NCI-H2081 (cell line): ENCODE measurements at places on chromosomes 3 and 15.

- peak; percentile 85 for DNase-seq
Measured at GRCh38 chr15:92636908-92637481, 18.6 kb downstream of the FAM174B start.

DNA sequence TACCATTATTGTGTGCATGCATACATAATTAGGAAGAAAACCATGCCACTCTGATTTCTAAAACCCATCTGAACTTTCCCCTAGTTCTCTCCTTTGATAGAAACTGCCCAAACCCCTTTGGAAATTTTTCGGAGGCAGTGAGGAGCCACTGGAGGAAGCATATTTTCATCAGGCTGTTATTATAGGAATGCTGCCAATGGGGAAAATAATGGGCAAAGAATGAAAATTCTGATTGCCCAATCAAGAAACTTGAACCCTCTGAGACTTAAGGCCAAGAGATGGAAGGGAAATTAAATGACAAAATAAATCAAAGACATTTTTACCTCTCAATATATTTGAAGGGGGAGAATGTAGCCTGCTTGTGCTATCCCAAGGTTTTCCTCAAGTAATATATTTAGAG is 376.0 kb upstream of the PDZRN3 start:
- DNase-seq = no peak

DNA sequence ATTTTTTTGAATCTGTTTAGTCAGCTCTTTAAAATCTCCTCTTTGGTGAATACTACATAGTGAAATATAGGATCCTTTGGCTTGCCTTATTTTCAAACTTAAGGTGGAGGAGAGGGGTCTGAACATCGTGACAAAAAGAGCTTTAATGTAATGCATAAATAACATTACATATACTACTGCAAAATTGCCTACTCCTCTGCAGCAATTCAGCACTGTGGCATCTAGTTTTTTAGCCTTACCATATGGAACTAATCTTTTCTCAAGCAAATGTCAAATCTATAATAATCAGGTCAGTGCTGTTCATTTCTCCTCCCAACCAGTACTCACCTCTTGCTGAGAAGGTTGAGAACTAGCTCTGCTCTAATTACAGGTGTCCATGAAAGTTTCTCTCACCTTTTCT is 394.0 kb upstream of the CDIN1 start:
- DNase-seq = no peak

DNA sequence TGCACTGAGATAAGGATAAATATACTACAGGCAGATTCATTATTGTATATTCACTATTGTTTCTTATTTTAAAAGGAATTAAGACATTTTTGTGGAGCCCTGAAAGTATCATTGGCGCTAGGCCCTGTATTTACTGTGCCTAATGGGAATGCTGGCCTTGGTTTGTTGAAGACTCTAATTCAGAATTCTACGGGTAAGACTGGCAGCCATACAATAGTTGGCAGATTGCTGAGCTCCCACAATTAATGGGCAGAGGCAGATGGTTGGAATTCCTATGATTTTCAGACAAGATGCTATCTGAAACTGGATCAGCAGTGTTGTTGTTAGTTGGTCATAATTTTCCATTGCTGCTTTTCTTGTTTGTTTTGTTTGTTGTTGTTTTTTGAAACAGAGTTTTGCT is 14.7 kb downstream of the PGBD4 start:
- DNase-seq = no peak

- no peak for DNase-seq
Measured at GRCh38 chr3:194658477-194659242, 13.3 kb downstream of the LSG1 start.

GRCh38 chr3:134374105-134374790 is at the start of gene AMOTL2:
Gene AMOTL2, minus strand, starts transcription at chr3:134374447. Its CDS starts 3,014 bp downstream, at chr3:134371433.
- peak; percentile 43 for DNase-seq

DNA sequence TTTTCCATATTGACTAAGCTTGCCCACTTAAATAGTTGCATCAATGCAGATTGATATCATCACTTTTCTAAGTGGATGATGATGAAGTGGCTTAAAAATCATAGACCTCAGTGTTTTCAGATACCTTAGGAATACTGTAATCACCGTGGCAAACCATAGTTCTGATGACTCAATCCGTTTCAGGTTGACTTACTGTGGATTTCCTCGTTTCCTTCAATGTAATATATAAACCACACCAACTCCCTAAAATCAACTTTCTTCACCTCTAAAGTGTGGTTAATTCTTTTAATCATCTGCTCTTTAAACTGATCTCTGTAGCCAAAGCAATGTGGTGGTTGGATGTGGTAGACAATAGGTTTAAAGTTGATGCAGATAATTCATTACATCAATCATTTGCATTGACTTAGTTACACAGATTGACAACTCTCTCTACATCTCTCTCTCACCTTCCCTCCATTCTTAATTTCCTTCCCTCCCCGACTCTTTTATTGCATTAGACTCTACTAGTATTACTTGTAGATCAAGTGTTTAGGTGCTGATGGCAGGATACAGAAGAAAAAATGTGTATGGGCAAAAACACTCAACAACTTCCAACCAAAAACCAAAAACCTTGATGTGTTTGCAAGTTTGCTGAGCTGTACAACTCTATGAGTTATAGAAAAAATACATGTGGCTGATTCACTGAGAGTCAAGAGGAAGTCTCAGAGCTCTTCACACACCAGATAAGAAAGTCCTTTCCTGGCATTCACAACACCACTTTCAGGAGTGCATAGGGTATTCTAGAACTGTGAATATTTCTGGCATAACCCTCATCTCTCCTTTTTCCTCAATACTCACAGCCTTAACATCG is 243.5 kb downstream of the NFKBIZ start:
- DNase-seq = no peak

GRCh38 chr3:117510396-117510795 is 800.8 kb downstream of the TUSC7 start:
- no peak for DNase-seq

GRCh38 chr3:175486255-175486654 is 627.1 kb downstream of the NAALADL2 start:
- no peak for DNase-seq

- DNase-seq = no peak
Measured at GRCh38 chr3:46677411-46677726, 16.1 kb downstream of the ALS2CL start.

- DNase-seq = no peak
Measured at GRCh38 chr3:131712662-131713061, 209.9 kb upstream of the MRPL3 start.

GRCh38 chr15:45362419-45362818 is 15.9 kb downstream of the GATM start:
- DNase-seq = no peak

DNA sequence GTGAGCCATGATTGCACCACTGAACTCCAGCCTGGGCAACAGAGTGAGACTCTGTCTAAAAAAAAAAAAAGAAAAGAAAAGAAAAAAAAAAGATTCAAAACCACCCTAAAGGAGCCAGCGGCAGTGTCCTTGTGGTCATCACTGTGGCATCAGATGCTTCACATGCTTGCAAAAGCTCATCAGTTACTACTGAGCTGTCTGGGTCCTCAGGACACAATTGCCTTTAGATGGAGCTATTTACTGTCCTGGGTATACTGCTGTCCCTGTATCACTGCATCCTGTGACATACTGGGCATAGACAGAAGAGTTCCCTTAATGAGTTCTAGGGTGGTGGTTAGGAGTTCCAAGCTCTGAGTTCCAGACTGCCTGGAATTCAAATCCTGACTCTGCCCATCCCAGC is 85.8 kb downstream of the LINGO1 start:
- no peak for DNase-seq

DNA sequence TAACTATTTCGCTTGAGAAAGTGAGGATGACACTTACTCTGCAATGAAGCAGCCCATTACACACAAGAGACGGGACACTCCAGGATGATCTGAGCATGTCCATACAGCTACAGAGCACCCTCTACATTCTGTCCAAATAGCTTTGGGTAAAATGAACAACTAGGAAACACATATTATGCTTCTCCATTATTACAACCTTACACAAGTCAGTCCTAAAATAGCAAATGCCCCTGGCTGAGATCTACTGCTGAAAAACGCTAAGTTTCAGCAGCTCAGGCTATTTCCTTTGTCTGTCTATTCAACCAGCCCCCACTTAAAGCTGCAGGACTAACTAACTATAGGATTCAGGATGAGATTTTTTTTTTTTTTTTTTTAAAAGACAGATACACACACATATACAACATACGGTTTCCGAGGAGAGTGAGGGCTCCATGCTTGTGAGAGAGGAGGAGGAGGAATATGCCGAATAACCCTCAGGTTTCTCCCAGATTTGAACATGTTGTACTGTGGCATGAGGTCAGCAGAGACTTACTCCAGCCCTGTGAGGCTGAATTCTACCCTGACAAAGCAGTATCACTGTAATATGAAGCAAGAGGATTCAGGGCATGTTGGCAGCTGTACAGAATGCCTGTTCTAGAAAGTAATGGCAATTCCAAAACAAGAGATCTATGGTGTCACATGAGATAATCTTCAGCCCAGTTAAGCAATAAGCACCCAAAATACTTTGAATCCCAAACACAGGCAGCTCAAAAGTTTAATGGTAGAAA is 117.3 kb upstream of the PLXND1 start:
- DNase-seq = no peak

GRCh38 chr3:107604057-107604822 is 81.5 kb downstream of the BBX start:
- DNase-seq = no peak

DNA sequence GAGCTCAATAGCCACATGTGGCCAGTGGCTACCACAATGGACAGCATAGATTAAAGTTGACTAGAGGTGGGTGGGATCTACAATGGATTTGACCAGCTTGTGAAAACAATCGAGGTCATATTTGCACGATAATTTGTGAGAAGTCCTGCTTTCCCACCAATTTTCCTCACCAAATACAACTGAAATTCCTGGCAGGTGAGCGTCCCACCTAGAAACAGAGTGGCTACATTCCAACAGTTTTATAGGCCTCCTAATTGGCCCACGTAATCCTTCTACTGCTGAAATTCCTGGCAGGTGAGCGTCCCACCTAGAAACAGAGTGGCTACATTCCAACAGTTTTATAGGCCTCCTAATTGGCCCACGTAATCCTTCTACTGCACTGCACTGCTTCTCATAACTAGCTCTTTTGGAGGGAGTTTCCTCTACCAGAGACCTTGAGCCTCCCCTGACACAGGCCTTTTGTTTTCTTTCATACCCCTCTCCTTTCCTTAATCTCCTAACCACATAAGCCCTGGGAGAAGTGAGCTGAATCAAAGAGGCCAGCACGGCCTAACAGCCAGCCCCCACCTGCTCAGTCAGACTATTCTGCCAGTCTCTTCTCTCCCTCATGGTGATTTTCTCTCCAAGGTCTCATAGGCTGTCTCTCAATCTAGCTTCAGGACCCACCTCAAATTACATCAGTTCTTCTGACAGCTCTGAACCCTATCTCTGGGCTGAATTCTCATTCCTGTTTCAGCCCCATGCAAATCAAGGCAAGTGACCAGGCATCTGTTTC is 80.2 kb downstream of the BFSP2 start:
- DNase-seq = no peak

DNA sequence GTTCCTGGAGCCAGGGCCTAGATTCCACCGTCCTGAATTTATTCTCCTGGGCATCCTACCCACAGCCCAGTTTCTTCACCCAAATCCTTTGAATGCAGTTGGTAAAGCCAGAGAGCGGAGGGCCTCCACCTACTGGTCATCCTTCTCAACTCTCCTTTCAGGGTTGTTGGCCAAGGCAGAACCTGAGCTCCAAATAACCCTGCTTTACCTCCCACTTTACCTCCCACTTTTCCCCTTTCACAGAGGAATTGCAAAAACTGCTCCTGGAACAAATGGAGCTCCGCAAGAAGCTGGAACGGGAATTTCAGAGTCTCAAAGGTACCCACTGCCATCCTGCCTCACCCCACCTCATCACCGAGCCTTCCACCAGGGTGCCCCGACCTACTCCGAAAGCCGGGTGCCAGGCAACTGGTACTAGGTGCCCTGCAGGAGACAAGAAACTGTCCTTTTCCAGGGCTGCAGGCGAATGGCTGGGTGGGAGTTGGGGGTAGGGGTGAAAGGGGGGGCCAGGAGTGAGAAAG is 6.8 kb downstream of the SKOR1 start:
- peak; percentile 28 for DNase-seq

GRCh38 chr3:58783845-58784244 is 117.3 kb upstream of the FAM3D start:
- DNase-seq = no peak

- no peak for DNase-seq
Measured at GRCh38 chr15:39963786-39964185, 29.9 kb downstream of the EIF2AK4 start.

- DNase-seq = no peak
Measured at GRCh38 chr3:45010811-45011333, 15.2 kb upstream of the CLEC3B start.

DNA sequence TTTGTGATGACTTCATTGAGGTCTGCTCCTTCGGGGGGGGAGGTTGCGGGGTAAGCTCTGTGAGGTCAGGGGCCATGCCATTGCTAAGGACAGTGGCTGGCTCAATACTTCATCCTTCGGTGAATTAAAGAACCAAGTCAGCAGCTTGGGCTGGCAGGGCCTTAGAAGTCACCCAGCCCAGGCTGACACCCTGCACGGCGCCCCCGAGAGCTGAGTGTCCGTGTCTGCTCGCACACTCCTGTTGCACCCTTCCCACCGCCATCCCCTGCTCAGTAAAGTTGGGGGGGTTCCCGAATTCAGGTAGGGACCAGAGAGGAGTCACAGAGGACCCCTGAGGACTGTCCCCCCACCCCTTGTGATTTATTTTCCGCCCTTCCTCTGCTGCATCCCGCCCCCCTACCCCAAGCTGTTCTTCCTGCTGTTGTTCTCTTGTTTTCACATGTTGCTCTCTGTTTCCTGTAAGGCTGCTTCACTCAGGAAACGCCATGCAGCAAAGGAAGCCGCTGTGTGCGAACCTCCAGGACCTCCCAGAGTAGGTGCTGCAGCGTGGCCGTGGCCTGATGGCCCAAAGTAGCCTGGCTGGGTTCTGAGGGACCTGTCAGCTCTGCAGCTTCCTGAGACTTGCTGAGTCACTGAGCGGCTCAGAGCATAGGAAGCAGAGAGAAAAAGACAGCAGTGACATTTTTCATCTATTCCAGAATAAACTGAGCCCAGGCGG is 14.4 kb downstream of the EFCC1 start:
- DNase-seq = no peak

- DNase-seq = no peak
Measured at GRCh38 chr3:126983276-126983652, 349 bp downstream of the PLXNA1 start.

GRCh38 chr3:68743521-68743920 is 188.8 kb downstream of the TAFA4 start:
- no peak for DNase-seq

GRCh38 chr3:171444001-171444690 is 16.1 kb downstream of the TNIK start:
- no peak for DNase-seq
